Femur (tissue), 1 donor: ENCODE measurements at places on chromosomes 7 and 10.

GRCh38 chr7:52715701-52716100, 319.7 kb upstream of the POM121L12 start:
- no peak for DNase-seq

- DNase-seq: no peak
Measured at GRCh38 chr10:76088980-76089379, 657.6 kb downstream of the LRMDA start.

DNA sequence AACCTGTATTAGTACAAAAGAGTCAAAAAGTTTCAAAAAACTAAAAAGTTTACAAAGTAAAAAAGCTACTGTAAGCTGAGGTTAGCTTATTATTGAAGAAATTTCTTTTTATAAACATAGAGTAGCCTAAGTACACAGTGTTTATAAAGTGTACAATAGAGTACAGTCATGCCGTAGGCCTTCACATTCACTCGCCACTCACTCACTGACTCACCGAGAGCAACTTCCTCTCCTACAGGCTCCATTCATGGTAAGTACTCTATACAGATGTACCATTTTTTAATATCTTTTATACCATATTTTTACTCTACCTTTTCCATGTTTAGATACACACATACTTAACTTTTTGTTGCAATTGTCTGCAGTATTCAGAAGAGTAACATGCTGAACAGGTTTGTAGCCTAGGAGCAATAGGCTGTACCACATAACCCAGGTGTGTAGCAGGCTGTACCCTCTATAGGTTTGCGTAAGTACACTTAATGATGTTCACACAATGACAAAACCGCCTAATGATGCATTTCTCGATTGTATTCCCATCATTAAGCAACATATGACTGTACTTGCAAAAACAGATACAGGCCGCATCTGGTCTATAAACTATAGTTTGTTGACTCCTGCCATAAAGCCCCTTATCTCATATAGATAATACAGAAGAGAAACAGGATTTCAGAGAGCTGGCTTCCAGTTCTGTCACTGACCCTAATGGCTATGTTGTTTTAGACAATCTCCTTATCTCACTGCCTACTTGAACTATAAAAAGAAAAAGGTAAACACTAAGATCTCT, 438.8 kb downstream of the HTR7 start:
- no peak for DNase-seq

DNA sequence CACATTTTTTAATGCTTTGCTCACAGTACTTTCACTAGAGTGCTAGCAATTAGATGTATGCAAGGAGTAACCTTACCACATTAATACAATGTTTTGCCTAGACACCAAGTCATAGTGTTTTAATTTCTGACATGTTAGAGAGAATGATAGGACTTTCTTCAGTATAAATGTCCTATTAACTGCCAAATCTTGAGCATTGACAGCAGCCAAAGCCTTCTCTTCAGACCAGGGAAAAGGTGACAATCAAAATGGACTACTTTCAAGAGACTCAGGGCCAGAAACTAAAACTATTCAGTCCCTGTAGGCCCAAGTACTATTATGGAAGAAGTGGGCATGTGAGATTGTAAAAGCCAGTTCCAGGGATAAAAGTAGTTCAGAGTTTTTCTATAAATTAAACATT, 201.4 kb upstream of the PCDH15 start:
- no peak for DNase-seq

- peak; percentile 36 for DNase-seq
Measured at GRCh38 chr7:13742126-13742525, 247.3 kb downstream of the ETV1 start.

GRCh38 chr7:2820508-2820934, 23.6 kb downstream of the GNA12 start:
- no peak for DNase-seq

GRCh38 chr7:80809545-80809944, 109.3 kb downstream of the SEMA3C start:
- DNase-seq: no peak

- no peak for DNase-seq
Measured at GRCh38 chr10:14875941-14876340, 2.7 kb upstream of the SUV39H2 start.

GRCh38 chr7:45682358-45682735, 108.2 kb downstream of the ADCY1 start:
- DNase-seq: no peak
